Cerebellar cortex (tissue), 1 donor: ENCODE measurements at places on chromosomes 3 and 15.
A peak's percentile ranks its signal among the peaks of the same experiment; 100 is the strongest.

DNA sequence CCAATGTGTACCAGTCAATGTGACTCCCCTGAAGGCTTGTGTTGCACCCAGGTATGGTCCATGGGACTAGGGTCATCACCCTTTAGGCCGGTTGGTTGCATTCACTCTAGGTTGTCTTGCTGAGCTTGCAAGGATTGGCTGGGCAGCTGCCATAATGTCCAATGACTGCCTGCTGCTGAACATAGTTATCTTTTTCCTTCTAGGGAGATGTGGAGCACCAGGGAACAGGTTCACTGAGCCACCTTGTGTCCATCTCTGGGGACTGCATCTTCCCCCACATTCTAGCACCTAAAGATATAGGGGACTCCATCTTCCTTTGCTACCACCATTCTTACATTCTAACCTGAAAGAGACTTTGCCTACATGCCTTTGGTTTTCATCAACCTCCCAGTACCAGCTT, 580.4 kb upstream of the TBL1XR1 start:
- peak; percentile 46 for DNase-seq

DNA sequence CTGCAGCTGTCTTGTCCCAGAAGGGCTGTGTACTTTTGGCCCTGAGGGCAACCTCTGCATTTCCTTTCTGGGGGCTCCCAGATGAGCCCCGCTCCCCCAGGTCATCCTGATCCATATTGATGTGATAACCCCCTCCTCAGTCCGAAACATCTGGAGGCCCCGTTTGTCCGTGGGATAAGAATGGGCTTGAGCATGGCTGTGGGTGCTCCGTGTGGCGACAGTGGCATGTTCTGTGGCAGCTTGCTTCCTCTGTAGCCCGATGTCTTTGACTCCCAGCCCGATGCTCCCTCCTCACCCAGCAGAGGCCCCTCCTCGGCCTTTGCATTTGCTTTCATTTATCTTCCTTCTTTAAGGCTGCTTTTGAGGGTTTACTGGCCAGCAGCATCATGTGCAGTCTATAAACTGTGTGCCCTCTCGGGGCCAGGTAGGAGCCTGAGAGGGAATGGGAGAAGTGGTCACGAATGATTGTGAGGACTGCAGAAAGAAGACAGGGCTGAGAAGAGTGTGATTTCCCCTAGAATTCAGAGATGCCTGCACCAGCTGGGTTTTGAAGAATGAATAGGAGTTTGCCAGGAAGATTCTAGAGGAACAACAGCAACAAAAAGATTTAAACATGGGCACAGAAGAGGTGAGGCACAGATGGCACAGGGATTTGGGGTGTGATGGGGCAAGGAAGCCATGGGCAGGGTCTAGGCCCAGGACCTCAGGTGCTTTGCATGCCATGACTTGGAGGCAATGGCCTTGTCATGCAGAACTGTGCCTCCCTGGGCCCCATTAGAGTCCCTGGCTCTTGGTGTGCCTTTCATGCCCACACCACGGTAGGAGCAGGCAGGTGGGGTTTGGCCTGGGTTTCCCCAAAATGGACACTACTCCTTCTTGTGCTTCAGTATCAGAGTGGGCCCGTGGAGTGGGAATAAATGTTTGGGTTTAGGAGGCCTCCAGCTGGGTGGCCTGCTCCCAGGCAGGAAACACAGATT, 34.2 kb downstream of the APBA2 start:
- no peak for DNase-seq

DNA sequence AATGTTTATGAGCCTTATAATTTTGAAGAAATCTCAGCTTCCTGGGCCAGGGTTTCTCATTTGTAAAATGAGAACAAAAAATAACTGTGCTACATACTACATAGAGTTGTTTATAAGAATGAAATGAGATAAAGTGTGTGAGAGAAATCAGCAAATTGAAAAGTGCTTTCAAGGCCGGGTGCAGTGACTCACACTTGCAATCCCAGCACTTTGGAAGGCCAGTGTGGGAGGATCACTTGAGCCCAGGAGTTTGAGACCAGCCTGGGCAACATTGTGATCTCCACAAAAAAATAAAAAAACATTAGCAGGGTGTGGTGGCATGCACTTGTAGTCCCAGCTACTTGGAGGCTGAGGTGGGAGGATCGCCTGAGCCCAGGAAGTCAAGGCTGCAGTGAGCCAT, 22.4 kb downstream of the FOXB1 start:
- DNase-seq = no peak

DNA sequence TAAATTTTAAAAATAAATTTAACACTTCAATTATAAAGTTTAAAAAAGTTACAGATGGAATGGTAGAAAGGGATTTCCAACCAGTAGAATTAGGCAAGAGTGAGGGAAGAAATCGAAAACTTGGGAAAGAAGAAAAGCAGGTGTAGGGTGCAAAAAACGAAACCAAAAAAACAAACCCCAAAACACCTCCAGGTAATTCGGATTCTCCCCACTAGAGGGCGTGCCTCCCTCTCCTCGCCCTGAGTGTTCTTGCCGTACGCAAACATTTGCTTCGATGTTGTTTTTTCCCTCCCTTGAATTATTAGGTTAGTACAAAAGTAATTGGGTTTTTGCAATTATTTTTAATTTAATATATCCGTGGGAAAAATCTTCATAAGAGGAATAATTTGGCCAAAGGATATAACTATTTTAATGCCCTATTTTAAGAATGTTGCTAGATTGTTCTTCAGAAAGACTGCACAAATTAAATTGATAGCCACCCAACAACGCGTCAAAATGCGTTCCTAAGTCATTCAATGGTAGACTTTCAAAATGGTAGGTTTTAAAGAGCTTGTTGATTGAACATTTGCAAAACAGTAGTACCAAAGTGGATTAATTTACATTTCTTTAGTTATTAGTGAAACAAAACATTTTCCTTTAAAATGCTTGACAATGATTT, 63.7 kb downstream of the SLC30A4 start:
- peak; percentile 78 for DNase-seq

DNA sequence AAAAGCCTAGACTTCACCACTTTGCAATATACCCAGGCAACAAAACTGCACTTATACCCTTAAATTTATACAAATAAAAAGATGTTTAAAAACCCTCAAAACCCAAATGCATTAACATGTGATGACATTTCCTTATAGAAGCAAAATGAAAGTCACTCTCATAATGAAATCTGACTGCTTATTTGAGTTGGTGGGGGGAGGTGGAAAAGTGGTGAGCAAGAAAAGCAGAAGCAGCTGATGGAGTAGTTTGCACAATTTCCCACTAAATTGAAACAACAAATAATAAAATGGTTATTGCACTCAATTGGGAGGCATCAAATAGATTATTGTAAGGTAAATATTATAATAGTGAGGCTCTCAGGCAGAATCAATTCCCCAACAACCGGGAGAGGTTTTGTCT, 54.0 kb upstream of the GADL1 start:
- no peak for DNase-seq

GRCh38 chr3:150414258-150414657, 6.2 kb downstream of the TSC22D2 start:
- DNase-seq = peak; percentile 33

DNA sequence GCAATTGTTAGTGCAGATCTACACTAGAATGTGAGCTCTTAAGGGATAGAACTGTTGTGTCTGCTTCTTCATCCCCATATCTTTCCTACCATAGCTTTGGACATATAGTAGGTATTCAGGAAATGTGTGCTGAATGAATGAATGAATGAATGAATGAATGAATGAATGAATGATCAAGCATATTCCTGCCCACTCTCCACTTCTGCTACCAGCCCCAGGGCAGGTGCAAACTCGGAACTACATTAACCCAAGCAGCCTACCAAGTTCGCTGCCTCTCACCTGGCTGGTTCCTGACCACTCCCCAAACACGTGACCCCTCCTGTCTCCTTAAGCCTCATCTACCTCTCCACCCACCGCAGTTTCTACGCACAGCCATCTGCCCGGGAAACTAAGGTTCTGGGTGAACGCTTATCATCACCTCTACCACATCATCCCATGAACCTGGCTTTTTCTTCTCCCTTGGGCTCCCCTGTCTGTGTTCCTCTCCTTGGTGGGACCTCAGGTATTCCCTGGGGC, 26.8 kb downstream of the PAQR5 start:
- no peak for DNase-seq

- no peak for DNase-seq
Measured at GRCh38 chr3:134607054-134608022, 43.5 kb downstream of the KY start.

GRCh38 chr15:95646484-95647273, 683.8 kb upstream of the NR2F2 start:
- DNase-seq = no peak

GRCh38 chr3:126308394-126309125, 48.6 kb downstream of the KLF15 start:
- no peak for DNase-seq

GRCh38 chr3:101936419-101937356, 87.4 kb downstream of the NFKBIZ start:
- DNase-seq = no peak

DNA sequence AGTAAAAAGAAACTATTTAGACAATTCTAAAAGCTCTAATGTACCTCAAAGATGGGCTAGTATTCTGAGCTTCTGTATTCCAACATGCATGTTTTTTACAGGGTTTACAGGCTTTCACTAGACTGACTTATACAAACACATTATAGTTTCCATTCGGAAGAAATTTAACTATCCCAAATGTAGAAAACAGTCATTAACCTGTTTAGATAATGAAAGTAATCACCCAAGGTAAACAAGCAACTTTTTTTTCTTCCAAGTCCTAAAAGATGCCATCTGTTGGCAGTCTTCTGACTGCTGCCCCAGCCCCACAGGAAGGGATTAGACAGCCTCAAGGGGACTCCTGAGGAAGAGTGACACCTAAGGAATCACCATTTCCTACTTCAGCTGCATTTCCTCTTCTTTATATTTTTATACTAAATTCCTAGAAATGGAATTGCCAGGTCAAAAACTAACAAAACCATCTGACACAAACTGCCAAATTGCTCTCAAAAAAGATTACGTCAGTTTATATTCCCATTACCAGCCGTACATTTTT, 25.5 kb downstream of the SIN3A start:
- DNase-seq = no peak

DNA sequence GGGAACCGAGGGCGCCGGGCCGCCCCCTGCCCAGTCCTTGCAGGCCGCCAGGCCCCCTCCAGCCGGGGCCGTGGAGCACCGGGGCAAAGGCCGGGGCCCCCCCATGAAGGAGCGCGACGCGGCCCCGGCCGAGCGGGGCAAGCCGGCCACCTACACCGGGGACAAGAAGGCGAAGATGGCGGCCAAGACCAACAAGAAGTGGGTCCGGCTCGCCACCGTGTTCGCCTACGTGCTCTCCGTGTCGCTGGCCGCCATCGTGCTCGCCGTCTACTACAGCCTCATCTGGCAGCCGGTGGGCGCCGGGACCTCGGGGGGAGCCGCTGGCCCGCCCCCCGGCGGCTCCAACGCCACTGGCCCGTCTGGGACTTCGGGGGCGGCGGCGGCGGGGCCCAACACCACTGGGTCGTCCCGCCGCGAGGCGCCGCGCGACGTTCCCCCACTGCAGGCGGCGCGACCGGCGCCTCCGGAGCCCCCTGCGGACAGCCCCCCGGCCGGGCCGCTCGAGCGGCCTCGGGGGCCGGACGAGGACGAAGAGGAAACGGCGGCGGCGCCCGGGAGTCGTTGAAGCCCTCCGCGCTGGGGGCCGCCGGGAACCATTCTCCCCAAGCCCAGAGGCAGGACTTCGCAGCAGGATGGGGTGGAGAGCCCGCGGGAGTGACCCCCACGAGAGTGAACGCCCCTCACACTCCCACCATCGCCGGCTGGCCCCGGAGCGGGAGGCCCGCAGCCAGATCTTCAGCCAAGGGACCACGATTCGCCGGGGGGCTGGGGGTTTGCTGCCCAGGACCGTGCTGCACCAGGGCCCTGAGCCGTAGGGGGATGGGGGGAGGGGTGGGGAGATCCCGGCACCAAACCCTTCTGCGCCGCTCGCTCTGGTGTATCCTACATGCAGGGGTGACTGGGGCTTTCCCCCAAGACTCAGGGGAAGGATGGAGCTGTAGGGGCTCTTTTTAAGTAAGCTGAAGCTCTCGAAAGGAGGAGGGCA, 753 bp downstream of the INAFM2 start:
- DNase-seq = no peak

DNA sequence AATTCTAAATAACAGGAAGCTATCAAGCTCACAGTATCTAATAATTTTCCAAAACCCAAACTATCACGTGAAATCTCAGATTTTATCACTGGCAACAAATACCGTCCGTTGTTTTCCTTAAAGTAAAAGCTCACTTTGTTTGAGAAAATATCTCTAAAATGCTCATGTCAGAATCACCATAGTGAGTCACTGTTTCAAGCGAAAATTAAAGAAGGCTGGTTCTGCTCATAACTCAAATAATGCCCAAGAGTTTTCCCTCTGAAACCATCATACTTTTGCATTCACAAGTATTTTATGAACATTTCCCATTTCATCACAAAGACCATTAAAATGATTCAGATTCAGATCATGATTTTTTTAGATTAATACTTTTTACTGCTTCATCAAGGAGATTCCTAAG, 50.6 kb downstream of the TBL1XR1 start:
- no peak for DNase-seq

- no peak for DNase-seq
Measured at GRCh38 chr15:85554852-85555521, 174.6 kb downstream of the AKAP13 start.

GRCh38 chr3:152349392-152349791, 80.7 kb downstream of the MBNL1 start:
- DNase-seq = no peak

- no peak for DNase-seq
Measured at GRCh38 chr3:143337387-143337786, 217.8 kb downstream of the CHST2 start.

DNA sequence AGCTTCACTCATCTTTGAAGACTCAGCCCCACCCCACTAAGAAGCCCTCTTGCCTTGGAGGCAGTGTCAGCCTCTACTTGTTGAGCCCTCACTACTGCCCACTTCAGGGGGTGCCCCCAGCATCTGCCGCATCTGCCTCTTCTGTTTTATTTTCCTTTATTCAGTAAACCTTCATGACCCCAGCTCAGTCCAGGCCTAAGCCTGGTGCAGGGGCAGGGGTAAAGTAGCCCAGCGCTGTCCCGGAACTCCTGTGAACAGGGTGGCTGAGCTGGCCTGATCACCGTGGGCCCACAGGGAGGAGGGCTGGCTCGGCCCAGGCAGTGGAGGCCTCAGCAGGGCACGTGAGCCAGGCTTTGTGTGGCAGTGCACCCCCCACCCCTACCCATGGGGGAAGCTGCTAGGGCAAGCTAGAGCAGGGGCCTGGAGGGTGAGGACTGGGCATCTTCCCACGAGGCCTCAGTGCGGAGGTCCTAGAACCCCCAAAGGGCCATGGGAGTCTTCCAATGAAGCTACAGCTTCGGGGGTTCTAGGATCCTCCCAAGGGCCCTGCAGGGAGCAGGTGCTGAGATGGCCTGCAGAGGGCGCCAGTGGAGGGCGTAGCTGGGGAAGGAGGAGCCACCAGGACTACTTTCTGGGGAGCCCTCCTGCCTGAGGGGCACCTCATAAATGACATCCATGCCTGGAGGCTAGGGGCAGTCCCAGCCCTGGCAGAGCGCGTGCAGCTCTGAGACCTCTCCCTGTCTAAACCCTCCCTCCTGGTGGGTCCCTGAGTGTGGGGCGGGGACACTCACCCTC, 36.0 kb downstream of the TSPAN3 start:
- no peak for DNase-seq

DNA sequence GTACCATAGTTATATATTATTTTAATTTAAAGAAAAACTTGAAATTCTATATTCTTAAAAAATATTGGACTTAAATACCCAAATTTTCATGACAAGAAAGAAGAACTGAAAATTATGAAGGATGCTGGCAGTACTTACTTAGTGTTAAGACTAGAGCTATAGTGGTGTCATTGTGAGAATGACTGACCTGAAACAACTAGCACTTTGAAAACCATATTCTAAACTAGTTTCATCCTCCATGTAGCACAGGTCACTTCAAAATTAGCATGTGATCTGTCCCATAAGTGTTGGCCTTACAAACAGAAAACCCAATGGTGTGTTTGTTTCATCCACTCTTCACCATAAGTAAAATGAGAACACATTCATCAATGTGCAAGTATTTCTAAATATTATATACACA, 208.6 kb downstream of the ZIC4 start:
- no peak for DNase-seq
